ENCODE measurements at places on chromosomes 11 and 22. TPM values are rescaled to one million over a fixed set of nuclear protein-coding genes. Genes with fewer than 3 reads are reported as not detected.

DNA sequence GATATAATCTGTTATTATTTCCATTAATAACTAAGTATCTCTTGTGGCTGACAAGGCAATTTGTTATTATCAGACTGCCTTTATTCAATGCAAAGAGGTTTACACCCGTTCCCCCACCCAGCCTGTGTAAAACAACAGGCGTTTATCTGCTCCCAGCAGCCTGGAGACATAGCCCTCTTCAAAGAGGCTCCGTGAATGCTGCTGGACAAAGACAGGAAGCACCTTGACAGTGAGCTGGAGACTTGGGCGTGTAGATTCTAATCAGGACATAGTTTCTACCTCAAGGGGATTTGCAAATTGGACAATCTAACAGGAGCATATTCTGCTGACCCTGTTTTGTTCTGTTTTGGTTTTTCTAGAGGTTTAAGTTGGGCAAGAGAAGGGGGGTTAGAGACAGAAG lies 733.0 kb upstream of the KIRREL3 start:
- no peak for DNase-seq

DNA sequence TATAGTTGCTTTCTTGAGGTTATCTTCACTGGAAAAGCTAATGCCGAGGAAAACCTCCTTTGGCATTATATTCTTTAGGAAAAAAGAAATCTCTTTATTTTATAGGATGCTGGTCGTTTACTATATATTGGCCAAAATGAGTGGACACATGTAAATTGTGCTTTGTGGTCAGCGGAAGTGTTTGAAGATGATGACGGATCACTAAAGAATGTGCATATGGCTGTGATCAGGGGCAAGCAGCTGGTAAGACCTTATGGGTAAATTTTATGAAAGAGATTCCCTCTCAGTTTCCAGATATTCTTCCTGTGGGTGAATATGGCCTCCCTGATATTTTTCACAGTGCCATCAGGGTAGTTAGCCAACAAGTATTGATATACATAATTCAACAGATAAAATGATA lies 29.4 kb upstream of the TTC36 start:
- DNase-seq: peak; percentile 85

Gene ANKK1
- not detected for total RNA-seq

Gene MUC15
- not detected for total RNA-seq

Gene TNNT3
- total RNA-seq: not detected

Gene OR2AG2
- total RNA-seq: 0.32 TPM

GRCh38 chr11:117279711-117280376 lies 11.3 kb upstream of the BACE1-AS start:
- DNase-seq: peak; percentile 91

- no peak for DNase-seq
Measured at GRCh38 chr11:26618441-26618840, 46.4 kb upstream of the MUC15 start.

DNA sequence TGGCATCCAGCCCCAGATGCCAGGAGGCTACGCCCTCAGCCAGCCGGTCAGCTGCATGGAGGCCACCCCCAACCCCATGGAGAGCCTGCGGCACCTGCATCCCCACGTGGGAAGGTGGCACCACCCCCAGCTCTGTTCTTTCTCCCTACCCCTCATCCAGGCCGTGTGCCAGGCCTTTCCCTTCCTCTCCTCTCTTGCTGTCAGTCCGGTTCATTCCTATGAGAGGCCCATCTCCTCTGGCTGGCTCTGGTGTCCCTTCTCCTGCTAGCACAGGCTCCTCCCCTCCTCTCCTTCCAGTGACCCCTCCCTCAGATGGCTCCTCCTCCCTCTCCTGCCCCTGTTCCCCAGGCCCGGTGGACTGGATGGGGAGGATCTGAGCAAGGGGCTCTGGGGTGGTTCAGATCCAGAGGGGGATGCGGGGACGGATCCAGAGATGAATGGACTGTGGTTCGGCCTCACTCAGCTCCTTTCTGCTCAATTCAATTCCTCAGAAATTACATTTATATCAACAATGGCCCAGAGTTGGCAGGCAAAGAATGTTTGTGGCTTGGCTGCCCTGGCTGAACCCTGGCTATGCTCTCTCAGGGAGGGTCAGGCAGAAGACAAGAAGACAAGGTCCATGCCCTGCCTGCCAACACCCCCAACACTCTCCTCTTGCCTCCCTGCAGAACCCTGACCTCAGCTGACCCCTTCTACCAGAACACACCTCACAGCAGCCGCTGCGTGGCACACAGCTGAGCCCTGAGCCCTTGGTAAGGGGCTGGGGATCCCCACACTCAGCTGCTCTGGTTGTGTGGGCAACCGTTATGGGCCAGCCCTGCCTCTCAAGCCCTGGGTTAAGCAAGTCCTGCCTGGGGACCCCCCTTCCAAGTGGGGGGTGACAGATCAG lies 18.5 kb upstream of the LRRC10B start:
- no peak for DNase-seq

DNA sequence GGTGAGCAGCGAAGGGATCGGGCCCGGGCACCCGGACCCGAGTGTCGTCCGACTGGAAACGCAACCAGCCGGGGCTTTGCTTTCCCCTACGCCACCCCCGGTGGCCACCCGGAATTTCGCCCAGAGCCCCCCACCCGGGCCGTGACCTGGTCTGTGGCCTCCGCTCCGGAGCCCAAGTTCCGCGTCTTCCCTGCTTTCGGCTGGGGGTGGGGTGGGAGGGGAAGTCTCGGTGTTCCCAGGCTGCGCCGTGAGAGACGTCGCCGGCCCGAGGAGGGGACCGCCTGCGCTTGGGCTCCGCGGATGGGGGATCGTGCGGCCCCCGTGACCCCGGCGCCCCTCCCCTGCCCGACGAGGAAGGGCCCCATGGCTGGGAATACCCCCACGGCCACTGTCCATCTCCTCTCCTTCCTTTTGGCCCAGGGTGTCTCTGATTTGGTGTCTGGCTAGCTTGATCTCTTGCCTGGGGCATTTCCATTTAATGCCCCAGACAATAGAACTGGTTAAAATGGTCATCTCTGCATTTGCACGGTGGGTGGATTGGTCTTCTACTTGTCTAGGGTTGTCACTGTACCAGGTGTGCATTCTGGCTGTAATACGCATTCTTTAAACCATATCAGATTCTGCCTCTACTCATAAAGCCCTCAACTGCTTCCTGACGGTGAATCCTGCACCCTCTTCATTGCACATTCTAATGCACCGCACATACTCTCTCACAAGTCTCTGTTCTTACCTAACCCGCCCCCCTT lies 789 bp downstream of the SIK2 start:
- peak; percentile 63 for DNase-seq

Gene LIPT2
- total RNA-seq: 1.7 TPM

- no peak for DNase-seq
Measured at GRCh38 chr11:34602245-34602644, 18.6 kb upstream of the EHF start.

DNA sequence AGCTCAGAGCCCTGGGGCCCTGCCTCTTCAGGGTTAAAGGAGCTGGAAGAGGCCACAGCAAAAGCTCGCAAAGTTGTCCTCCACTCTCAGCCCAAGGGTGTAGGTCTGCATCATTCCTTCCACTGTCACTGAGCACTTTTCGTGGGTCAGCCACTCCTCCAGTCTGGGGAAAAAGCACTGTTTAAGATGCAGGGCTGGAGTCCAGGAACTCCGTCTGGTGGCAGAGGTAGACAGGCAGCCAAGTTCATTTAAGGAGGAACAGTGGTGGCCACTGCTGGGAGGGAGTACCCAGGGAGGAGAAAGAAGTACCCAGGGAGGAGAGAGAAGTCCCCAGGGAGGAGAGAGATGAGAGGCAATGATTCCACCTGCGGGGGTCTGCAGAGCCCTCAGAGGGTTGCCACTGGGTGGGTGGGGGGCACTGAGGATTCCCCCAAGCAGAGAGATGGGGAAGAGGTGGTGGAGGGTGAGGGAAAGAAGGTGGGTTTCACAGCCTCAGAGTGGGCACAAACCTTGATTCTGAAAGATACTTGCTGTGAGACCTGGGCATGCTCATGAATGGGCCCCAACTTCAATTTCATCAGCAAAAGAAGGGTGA lies 70.0 kb upstream of the B3GAT1 start:
- DNase-seq: no peak

Gene KCNE3
- under 0.01 TPM for total RNA-seq

DNA sequence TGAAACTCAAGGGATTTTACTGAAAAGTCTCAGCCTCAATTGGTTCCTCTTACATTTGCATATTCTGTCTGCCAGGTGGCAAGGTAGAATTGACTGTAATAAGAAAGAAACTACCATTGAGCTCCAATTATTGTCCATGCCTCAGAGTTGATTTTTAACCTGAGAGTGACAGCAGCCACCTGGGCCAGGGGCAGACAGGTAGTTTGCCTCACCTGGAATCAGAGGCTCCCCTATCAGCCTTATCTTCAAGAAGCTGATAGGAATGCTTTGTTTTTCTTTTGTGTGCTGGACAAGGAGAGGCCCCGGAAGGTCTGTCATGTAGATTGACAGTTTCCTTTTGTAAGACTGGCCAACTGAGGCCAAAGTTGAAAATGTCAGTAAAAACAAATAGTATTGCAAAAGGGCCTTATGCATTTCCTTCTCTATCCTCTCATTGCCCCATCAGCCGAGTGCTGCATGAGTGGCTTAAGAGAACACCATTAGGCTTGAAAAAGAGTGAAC lies 34.1 kb downstream of the CD44 start:
- DNase-seq: peak; percentile 66

Gene TTLL12
- 27.1 TPM for total RNA-seq

- peak; percentile 38 for DNase-seq
Measured at GRCh38 chr22:26367402-26368245, 61.4 kb upstream of the ASPHD2 start.

DNA sequence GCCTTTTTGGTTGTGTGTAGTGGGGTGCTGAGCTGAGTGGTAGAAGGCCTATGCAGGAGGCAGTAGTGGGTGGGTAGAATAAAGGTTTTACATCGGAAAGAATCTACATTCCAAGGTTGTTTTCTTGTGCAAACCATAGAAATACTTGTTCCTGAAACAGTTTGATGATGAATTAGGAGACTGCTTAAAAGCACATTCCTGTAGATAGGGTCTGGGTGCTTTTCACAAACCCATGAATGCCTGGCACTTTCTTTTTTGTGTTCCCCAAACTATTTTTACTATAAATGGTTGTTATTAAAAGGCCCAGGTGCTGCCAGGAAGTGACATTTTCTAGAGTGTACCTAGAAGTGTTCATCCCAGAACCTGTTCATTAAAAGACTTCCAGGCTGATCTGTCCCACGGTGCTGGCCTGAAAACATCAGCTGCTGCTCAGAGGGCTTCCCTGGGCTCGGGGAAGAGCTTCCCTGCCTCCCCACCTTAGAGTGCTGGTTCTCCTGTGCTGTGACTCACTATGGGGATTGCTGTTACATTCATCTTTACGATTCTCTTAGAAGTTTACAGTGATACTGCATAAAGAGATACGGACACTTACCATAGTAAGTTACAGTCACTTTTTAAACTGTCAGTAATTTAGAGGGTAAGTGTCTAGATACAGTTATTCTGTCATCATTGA lies 27.9 kb downstream of the PPFIA1 start:
- DNase-seq: no peak

DNA sequence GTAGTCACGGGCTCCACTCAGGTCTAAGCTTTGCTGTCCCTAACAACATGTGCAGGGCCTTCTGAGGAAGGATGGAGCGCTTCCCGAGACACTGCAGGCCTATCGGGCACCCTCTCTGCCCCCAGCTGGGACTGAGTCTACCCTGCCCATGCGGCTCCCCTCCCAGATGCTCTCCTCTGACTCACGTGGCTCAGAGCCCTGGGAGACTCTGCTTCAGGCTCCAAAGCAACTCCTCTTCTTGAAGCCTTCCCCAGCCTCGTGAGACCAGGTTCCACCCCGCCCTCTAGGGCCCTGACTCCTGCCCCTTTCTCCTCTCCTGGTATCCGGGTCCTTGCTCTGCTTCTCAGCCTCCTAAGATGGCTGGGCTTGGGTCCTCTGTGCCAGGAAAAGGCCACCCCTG lies 28.4 kb upstream of the ARFGAP3 start:
- DNase-seq: no peak

- no peak for DNase-seq
Measured at GRCh38 chr11:689625-690024, 5.4 kb downstream of the DEAF1 start.

Gene MISFA
- under 0.01 TPM for total RNA-seq

Gene CCDC15
- total RNA-seq: 2.6 TPM

Gene NAALAD2
- 1.9 TPM for total RNA-seq

Gene FRMD8
- total RNA-seq: 44.5 TPM

Gene WT1
- total RNA-seq: 16.4 TPM

DNA sequence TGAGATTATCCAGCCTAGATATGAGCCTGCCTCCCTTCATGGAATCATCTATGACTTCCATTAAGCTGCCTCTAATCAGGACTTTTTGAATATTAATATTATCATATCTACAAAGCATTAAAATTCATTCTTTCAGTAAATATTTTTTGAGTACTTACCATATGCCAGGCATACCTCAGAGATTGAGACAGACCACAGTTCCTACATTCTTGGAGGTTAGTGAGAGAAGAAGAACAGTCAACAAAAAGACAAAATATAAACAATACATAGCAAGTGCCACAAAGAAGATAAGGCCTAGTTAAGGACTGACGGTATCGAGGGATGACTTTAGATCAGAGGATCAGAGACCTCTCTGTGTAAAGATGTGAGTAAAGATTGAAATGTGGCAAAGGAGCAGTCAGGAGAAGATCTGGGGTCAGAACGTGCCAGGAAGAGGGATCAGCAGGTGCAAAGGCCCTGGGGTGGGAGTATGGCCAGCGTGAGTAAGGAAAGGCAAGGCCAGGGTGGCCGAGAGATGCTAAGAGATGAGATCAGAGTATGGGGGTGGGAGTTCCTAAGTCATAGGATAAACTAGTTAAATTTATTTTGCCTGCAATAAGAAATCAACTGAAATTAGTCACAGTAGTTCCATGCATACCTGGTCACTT lies 15.4 kb downstream of the SLC35C1 start:
- DNase-seq: peak; percentile 78

GRCh38 chr11:3341298-3341697 lies 37.6 kb downstream of the ZNF195 start:
- DNase-seq: peak; percentile 44

Gene PANX3
- total RNA-seq: not detected

- no peak for DNase-seq
Measured at GRCh38 chr11:83004746-83005556, 66.7 kb downstream of the RAB30 start.

Gene SCN4B
- not detected for total RNA-seq

GRCh38 chr22:17726928-17727897 lies 47.1 kb downstream of the BID start:
- no peak for DNase-seq

Gene RAB39A
- not detected for total RNA-seq

GRCh38 chr11:6703247-6704063 lies 20.3 kb upstream of the MRPL17 start:
- DNase-seq: peak; percentile 74

Gene TRIM51
- not detected for total RNA-seq

Measured in fibroblast of villous mesenchyme (primary cell).